Amniotic stem cell (primary cell): ENCODE measurements at places on chromosomes 13 and 19.

GRCh38 chr19:16386619-16387240 lies 62.1 kb downstream of the KLF2 start:
- peak; percentile 6 for DNase-seq

- no peak for DNase-seq
Observed at GRCh38 chr13:73251626-73252265, 192.9 kb downstream of the KLF5 start.

GRCh38 chr13:102692491-102692826 lies 2.4 kb downstream of the METTL21C start:
- DNase-seq = no peak

GRCh38 chr13:71054358-71054757 lies 812.6 kb downstream of the DACH1 start:
- DNase-seq = no peak

- DNase-seq = no peak
Observed at GRCh38 chr13:48156466-48156865, 61.6 kb upstream of the MED4 start.

- DNase-seq = no peak
Observed at GRCh38 chr13:41463838-41464602, 6.7 kb downstream of the RGCC start.
